Anterior cingulate cortex (tissue), 58 donors: ENCODE measurements at places on chromosomes 5 and 9.

GRCh38 chr9:36407122-36407723, 7.2 kb upstream of the RNF38 start:
- DNase-seq, result peak; percentile 50

DNA sequence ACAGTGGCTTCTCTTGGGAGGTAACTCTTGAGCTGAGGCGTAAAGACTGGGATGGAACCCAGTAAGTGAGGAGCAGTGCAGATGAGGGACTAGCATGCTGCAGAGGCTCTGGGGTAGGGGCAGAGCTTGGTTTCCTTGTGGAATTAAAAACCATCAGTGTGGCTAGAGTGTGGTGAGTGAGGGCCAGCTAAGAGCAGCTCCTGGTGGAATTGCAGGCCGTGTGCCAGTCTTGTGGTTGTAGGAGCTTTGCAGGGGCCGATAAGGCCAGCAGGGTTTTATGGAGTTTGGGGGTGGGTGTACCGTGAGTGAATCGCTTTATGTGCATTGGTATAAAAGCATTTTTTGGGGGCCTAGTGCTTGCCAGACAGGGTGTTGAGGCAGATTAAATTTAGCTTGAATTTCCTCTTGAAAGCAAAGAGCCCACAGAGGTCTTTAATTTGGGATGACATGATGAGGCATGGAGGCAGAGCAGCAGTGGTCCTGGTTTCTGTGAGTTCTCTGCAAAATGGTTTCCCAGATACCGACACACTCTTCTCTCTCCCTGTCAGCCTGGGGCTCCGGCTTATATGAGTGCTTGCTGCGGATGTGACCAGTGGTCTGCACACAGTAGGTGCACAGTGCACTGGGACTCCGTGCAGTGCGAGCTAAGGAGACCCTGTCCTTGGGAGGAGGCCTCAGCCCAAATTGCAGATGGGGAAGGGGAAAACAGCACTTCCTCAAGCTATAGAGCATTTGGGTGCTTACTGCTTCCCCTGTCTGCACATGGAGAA, 176.4 kb upstream of the PITX1 start:
- DNase-seq, result no peak

GRCh38 chr5:144009116-144009515, 161.3 kb downstream of the YIPF5 start:
- DNase-seq, result no peak

- no peak for DNase-seq
Measured at GRCh38 chr5:137145721-137146120, 353.4 kb downstream of the SPOCK1 start.

DNA sequence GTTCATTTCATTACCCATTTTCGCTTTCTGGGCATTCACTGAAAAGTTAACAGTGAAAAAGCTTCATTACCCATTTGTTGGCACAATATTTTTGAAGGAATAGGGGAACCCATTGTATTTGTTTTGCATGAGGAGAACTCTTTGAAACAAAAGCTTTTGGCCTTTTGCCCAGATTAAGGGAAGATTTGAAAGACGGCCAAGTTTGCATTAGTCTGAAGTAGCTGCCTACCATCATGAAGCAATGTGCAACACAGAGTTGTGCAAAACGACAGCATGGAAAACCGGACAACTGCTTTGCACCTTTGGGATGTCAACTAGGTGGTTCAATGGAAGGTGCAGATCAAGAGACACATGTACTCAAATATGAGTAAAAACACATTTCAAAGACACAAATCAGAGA, 84.9 kb downstream of the TRPM3 start:
- DNase-seq, result no peak
